ENCODE measurements at places on chromosomes 5 and 9.
A peak's percentile ranks its signal among the peaks of the same experiment; 100 is the strongest.

GRCh38 chr5:96952118-96952750 is 16.4 kb downstream of the LNPEP start:
- no peak for DNase-seq

GRCh38 chr5:44233691-44234090 is 155.5 kb downstream of the FGF10 start:
- no peak for DNase-seq

DNA sequence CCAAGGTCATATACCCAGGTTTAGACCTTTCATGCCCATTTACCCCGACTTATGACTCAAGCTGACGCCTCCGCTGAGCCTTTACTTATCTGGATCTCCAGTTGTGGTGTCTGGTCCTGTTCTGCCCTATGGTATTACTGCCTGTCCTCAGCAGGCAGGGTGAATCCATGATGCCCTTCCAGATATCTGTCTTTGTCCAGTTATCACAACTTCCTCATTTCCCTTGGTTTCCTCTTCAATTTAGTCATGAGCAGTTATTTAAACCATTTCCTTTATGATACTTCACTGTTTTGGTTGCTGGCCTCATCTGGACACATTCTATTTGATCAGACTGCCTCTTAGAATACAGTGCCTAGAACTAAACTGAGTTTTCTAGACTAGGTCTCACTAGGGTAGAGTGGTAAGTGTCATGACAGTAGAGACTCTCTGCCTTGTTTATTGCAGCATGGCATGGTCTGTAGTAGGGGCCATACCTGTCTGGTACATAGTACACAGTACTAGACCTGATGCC is 93.3 kb downstream of the MELK start:
- no peak for DNase-seq

- no peak for DNase-seq
Measured at GRCh38 chr9:106879439-106879882, 16.5 kb downstream of the ZNF462 start.

GRCh38 chr9:7930613-7931012 is 131.0 kb upstream of the DMAC1 start:
- DNase-seq: no peak

DNA sequence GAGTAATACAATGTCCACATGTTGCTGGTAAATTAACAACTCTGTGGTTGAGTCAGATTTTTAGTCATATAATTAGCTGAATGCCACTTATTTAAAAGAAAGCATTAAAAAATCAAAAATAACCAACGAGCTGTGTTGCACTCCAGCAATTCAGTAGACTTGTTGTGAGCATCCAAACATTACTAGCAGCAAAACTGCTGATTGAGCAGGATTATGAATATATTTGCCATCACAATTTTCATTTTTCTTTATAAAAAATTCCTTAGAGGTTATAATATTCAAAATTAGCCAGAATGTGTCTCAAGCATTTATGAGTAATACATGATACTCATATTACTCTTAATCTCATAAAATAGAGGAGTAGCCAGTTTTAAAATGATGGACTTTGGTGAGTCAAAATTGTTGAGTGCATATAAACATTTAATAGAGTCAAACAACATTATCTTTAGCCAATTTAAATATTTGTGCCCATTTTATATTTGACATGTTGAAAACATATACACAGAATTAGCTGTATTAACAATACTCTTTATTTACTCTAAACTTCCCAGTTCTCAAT is 44.0 kb downstream of the ST8SIA4 start:
- DNase-seq: no peak

DNA sequence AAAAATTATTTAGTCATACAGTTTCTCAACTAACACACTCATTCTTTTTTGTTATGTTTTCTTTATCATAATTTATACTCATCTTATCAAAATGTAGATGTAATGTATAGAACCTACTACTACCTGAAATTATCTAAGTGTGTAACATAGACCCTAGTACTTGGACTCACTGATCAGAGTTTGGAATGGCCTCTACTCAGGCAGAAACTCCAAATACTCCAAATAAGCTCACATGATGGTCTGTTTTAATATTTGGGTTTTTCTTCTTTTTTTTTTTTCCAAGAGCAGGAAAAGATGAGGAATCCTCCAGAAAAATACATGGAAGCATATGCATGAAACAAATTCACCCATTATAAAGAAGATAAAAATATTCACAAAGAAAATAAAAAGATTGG is 126.3 kb downstream of the PDE4D start:
- no peak for DNase-seq

DNA sequence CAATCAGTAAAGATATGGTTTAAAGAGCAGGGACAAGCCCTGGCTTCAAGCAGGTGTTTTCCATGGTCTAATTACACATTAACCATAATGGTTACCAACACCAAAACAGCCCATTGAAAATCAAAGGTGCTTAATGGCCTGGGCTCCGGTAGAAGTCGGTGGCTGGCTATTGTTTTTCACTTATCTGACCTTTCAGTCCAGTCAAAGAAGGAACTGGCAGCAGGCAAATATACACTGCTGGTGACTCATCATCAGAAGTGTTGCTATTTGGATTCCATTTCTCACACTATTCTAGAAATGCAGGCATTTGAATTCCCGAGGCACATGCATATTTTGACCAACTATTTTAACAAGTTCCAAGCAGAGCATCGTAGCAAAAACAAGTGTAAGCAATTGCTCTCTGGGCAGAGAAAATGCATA is 26.3 kb upstream of the GABRP start:
- no peak for DNase-seq

DNA sequence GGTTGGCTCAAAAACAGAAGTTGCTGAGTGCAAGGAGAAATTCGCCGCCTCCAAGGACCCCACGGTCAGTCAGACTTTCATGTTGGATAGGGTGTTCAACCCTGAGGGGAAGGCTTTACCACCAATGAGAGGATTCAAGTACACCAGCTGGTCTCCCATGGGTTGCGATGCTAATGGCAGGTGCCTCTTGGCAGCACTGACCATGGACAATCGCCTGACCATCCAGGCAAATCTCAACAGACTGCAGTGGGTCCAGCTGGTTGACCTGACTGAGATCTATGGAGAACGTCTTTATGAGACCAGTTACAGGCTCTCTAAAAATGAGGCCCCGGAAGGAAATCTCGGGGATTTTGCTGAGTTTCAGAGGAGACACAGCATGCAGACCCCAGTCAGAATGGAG is 7.7 kb downstream of the GTF3C4 start:
- DNase-seq: no peak

- DNase-seq: peak; percentile 13
Measured at GRCh38 chr5:59367791-59368394, 525.6 kb downstream of the PDE4D start.

GRCh38 chr5:115600766-115601165 is 1.5 kb downstream of the TICAM2 start:
- no peak for DNase-seq

DNA sequence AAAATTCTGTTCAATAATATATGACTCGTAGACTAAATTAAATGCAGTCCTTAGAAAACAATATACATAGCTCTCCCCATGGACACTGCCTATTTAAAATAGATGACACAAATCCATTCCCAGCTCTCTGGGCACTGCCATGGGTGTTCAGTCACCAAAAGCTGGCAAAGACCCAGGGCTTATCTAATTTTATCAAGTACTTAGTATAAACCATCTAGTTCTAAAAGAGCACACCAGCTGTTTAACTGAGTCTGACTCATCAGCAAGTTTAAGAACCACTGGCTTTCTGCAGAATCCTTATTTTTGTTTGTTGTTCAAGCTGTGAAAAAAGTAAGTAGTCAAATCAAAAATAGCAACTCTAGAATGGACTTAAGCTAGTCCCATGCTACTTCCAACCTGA is 107.6 kb downstream of the PLPP1 start:
- DNase-seq: no peak

- DNase-seq: no peak
Measured at GRCh38 chr5:94544031-94544650, 74.3 kb downstream of the KIAA0825 start.

DNA sequence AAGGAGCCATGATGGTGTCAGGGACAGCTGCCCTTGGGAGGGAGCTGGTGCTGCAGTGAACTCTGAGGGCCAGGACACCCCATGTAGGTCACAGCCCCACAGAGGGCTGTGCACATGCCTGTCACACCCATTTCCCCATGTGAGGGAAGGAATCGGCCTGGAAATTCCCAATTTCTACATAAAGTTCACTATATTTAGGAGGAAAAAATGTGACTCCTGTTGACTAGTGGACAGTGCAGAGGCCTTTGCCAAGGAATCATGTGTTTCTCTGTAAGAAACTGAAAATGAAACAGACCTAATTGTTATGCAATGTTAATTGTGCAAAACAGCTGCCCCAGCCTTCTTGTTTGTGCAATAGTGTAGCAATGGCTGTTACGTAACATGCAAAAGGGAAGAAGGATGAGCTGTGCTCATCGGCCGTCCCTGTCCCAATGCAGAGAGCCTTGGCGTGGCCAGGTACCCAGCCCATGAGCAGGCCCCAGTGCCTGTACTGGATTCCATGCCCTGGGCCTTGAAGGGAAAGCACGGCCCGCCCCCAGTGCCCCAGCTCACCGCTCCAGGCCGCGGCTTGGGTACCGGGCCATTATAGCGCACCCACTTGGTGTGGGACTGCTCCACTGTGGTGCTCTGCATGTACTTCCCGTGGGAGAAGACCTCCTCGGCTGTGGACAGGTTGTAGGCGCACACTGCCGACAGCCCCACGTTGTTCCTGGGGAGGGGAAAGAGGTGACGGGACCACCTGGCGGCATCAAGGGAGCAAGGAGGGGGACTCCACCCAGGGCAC is 70.0 kb downstream of the SECISBP2 start:
- DNase-seq: no peak

GRCh38 chr5:139758510-139759075 is 37.0 kb upstream of the PSD2 start:
- DNase-seq: no peak

DNA sequence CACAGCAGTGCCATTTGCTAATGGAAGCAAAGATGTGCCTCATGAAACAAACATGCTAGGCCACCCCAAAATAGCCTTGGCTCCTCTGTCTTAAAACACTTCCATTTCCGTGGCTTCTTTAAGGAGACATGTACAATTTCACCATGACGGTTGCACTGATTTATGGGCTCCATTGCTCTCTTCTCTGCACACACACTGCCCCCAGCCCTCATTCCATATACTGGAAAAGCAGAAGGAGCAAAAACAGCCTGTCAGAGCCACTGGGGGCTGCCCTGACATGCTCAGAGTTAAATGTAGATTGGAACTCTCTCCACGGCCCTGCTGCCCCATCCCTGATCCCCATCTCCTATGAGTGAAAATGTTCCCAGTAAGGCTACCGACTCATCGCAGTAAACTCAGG is 114.8 kb downstream of the ROR2 start:
- DNase-seq: no peak

DNA sequence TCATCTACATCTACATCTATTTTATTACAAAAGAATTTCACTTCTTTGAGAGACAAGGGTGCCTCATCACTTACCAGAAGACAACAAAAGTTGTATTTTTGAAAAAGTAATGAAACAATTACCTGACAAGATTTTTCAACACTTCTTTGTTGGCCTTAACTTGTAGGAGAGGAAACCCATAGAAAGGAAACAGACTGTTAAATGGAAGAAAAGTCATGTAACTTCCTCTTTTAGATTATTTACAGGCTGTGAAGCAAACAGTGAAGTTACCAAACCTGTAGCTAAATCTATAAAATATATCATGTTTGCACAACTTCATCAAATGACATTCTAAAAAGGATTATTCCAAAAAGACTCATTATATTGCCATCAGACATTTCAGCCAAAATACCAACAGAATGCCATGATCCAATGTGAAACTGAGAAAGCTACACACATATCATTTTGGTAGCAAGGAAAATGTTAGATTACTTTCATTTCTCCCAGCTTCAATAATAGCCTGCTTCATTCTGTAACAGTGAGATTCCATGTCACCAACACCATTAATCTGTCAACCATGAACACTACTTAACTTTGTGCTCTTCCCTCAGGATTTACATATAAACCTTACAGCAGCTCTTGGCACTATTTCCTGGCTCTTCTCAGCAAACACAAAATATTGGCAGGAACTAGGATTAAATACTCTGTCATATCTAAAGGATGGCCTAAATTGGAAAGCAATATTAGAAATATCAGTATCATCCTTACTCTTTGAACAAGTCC is 122.5 kb downstream of the MCTP1 start:
- no peak for DNase-seq

- no peak for DNase-seq
Measured at GRCh38 chr5:151661968-151662732, 24.6 kb downstream of the SPARC start.

DNA sequence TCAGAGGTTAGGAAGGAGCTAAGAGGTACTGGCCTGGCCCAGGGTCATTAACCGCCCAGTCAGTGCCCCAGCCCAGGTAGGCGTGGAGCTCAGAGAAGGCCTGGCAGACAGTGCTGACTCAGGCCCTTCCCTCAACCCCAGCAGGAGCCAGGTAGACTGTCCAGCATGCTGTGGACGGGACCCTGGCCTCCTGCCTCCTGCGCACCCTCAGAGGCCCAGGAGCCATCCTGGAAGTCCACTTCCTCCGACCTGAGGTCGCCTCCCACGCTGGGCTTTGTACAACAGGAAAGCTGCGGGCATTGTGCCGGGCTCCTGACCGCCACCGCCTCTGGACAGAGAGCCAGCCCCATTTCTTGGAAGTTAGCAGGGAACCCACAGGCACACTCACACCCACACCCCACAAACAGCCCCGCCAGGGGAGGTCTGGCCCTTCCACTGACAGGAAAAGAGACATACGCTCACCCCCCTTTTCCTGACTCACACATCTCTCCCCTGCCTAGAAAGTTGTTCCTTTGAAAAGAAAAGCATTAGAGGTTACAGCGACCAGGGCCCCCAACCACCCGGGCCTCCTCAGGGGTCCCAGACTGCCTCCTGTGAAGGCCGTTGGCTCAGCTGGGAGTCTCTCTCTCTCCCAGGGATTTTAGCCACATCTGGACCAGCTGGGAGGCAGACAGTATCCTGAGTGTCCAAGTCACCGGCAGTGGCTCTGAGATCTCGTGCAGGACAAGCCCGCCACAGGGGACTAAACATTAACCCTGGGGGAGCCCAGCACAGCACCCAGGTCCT is 7.7 kb downstream of the RALGDS start:
- no peak for DNase-seq

DNA sequence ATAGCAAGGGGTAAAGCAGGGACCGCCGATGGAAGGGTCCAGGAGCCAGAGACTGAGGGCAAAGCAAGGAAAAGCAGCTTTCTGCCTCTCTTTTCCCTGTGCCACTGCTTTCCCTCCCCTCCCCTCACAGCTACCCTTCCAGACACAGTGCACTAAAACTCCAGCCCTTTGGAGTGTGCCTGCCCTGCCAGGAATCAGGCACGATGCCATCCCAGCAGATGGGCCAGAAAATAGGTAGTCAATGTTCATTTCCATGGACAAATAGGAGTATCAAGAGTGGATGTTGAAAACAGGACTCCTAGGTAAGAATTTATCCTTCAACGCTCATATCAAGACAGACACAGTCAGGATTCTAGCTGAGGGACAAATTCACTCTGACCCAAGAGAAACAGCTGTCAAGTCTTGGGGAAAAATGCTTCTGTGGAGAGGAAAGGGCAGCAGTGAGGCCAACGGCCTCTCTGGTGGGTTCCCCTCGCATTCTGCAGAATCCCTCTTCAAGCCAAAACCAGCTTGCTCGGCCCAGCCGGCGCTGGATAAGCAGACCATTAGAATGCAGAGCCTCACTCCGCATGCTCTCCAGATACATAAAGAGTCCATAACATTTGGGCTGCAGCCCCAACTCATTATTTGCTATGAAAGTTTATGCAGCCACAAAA is 138.0 kb downstream of the CAAP1 start:
- DNase-seq: no peak

GRCh38 chr9:18606281-18606680 is 132.3 kb downstream of the ADAMTSL1 start:
- DNase-seq: no peak

GRCh38 chr9:107269681-107270080 is 13.4 kb upstream of the RAD23B start:
- no peak for DNase-seq
